BJ (cell line): ENCODE measurements at places on chromosomes 2 and 18.
A peak's percentile ranks its signal among the peaks of the same experiment; 100 is the strongest.

DNA sequence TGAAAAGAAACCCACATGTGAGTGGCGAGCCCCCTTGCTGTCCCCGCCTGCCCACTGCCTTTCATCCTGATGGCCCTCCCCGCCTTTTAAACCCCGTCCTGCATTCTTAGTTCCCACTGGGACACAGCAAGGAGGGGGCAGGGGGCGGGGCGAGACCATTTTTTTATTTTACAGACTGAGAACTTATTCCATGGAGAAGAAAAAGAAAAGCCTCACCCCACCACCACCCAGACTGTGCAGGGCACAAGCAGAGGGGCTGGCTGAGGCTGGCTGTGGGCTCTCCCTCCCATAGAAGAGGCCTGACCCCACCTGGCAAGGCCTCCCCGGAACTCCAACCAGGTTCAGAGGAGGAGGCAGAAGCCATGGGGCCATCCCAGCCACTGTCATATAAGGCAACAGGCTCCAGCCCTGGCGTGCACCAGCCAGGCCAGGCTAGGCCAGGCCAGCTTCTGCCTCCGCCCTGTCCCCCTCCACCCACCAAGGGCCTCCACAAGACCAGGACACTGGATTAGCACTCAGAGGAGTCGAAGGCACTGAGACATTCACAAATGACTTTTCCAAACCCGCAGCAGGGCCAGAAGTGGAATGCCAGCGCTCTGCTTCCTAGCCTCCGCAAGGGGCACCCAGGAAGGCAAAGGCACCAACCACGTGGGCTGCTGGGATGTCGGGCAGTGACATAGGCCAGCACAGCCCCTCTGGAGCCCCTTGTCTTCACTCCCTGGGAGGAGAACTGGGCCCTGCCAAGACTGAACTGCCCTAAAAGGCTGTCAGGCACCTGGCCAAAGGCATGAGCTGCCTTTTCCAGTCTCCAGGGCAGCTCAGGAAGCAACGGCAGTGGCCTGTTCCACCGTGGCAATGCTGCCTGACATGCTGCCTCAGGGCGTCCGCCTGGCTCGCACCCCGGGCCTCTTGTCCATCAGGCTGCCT lies 37.5 kb upstream of the SEMA4C start:
- DNase-seq = no peak

DNA sequence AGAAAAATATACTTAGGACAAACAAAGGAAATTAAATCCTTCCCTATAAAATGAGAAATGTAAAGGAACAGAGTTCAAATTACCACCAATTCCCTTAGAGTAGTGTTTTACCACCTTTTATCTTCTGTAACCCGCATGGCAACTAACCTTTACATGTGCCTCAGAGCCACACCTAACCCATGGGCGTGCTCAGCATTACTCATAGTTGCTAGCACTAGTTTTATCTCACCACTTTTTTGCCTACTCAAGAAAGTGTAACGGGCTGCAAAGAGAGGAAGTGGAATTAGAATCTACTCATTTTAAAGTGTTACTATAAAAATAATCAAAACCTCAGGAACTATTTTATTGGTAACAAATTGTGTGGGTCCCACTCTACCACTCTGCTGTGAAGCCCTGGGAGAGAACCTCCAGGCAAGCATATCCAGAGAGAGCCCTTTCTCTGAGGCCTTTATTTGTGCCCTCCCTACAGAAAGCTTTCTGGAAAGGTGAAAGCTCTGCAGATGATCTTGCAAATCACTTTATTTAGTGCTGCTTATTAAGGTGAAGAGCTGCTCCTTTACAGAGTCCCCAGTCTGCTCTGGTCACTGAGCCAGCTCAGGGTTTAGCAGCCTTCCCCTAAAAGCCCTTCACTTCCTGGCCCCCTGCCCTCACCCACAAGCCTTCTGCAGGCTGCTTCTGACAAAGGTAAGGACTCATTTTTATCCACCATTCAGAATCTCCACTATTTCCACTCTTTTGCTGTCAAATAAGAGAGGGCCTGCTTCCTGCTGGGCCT lies 98.8 kb downstream of the TRABD2A start:
- no peak for DNase-seq

GRCh38 chr18:7393080-7393479 lies 162.2 kb downstream of the LRRC30 start:
- no peak for DNase-seq

DNA sequence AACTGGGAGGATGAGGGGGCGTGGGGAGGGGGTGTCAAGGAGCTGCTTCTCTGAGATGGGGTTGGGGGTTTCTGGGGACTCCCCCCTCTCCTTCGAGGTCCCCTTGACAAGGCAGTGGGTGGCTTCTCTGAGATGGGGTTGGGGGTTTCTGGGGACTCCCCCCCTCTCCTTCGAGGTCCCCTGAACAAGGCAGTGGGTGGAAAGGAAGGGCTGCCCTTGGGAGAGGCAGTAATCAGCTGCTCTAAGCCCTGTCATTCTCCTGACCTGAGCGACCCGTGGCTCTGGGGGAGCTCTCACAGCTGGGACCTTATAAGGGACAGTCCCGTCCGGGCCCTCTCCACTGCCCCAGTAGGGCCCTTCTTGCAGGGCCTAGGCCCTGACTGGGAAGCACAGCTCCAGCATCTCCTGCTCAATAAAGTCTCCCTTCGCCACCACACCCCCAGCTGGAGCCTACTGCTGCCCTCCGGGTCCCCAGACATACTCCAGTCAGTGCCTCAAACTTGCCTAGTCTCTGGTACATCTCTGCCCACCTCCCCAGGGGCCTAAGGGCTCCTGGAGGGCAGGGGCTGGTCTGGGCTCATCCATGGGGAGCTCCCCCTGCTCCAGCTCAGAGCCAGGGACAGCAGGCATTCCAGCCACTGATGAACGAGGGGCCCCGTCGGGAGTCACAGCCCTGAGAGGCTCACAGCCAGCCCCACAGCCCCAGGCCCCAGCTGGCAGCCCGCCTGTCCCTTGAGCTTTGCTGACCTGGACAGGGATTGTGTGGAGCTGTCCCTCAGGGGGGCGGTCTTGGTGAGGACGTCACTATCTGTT lies 2.8 kb downstream of the GAREM2 start:
- no peak for DNase-seq

DNA sequence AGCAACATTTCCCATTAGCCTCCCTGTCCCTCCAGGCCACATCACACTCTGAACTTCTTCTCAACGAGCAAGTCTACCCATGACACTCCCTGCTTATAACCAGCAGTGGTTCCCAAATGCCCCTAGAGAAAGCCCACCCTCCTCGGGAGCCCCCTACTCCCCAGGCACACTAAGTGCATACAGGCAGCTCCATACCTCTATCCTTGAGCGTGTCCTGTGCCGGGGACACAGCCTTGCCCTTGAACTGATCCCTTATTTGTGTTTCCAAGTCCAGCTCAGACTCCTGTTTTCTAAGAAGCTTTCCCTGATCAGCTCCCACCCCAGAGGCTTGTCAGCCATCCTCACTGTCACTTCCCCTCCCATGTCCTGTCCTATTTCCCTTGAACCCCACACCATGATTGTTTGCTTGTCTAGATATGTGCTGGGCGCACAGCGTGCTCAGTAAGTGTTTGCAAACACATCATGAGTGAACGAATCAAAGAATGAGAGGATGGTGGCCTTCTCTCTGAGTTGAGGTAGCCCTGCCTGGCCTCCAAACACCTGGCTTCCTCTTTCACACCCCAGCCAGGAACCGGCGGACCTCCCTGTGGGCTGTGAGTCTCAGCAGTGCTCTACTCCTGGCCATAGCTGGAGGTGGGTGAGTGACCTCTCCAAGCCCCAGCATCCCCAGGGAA lies 2.1 kb downstream of the TEX51 start:
- no peak for DNase-seq

DNA sequence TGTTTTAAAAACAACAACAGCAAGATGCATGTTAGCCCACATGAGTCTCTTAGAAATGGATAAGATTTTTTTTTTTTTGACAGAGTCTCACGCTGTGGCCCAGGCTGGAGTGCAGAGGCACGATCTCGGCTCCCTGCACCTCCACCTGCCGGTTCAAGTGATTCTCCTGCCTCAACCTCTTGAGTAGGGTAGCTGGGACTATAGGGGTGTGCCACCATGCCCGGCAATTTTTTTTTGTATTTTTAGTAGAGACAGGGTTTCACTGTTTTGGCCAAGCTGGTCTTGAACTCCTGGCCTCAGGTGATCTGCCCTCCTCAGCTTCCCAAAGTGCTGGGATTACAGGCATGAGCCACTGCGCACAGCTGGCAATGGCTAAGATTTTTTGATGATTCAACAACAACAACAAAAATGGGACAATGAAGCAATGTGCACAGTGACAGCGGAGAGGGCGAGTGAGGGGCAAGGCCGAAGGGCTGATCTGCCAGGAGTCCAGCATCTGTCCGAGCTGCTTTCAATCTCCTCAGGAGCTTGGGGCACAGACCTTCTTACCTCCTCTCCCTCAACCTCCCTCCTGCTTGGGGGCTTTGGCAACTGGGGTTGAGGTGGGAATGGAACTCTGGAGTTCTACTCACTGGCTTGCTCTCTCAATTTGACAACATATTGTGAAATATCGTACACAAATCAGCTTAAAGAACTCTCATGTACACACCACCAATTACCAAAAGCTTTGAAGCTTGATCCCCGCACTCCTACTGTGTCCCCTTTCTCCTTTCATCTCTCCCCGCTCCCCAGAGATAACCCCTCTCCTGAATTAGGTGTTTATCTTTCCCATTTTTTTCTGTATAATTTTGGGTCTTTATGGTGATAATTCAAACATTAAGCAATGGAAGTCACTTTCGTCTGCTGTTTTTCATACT lies 3.4 kb downstream of the ABCG8 start:
- DNase-seq = no peak

DNA sequence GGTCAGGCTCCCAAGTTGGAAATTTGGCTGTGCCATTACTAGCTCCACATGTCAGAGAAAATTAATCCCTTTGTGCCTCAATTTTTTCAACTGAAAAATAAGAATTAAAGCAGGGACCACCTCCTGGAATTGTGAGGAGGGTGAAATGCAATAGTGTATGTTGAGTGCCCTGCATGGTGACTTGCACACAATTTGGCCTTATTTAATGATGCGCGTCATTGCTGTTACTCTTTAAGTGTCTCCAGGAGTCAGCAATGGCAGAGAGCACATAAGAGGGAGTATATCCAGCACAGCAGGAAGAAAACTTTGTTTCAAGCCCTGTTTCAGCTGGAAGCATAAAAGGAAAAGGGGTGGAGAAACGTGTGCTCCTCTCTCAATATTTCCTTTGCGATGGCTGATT lies 215.8 kb downstream of the ALK start:
- DNase-seq = no peak

GRCh38 chr2:10422732-10423399 lies 25.3 kb downstream of the ODC1 start:
- DNase-seq = no peak

- no peak for DNase-seq
Measured at GRCh38 chr2:102520801-102521200, 47.8 kb downstream of the SLC9A4 start.

GRCh38 chr18:3623769-3624545 lies 174.0 kb downstream of the TGIF1 start:
- peak; percentile 91 for DNase-seq

DNA sequence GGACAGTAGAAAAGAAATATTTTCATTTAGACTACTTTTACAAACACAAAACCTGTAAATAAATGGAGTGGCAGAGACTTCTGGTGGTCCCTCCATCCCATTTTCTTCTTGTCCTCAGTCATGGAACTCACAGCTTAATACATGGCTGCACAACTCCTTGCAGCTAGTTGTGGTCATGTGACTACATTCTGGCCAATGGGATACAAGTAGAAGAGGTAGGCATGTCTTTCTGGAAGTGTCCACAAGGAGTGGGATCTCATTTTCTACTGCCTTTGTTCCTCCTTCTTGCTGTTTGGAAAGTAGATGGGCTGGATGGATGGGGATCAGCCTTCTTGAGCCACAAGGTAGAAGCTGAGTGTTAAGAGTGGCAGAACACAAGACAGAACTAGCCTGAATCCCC lies 555.8 kb downstream of the SATB2 start:
- no peak for DNase-seq

- no peak for DNase-seq
Measured at GRCh38 chr2:109128616-109129355, at the start of gene SH3RF3. Gene SH3RF3 (plus strand): TSS chr2:109129205.

GRCh38 chr2:191738667-191739066 lies 60.7 kb downstream of the NABP1 start:
- no peak for DNase-seq

GRCh38 chr18:74050807-74051206 lies 96.8 kb downstream of the FBXO15 start:
- no peak for DNase-seq

- DNase-seq = no peak
Measured at GRCh38 chr2:238817891-238818290, 30.0 kb upstream of the TWIST2 start.

DNA sequence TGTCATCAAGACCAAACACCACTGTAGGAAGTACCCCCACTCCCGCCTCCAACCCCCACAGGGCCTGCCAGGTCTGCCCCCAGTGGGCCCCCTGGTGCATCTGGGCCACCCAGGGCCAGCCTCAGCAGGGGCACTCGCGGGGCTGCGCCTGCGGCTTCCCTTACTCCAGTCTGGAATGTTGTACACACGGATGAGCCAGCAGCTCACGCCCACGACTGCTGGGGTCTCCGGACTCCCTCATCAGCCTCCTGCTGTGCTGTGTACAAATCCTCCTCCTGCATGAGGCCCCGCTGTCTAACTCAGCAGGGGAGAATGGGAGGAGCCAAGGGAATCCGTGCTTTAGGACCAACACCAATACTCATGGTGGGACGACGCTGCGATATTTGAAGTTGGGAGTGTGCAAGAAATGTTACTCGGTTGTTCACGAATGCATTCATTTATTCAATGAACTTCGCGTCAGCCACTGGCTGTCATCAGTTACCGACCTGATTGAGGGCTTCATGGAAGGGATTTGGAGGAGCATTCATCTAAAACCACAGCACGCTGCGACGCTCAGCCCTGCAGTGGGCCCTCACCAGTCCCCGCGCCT lies 654 bp upstream of the ASB1 start:
- DNase-seq = no peak

DNA sequence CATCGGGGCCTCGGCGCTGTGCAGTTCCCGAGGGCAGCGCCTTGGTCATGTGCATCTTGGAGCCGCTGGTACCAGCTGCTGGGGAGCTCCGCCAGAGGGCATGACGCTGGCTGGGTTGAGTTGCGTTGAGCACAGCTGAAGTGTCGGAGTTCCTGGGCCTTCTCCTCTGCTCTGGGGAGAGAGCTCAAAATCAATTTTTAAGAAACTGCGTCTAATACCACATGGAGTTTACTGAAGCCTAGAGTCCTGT lies 48.7 kb downstream of the GREB1 start:
- DNase-seq = no peak

- DNase-seq = no peak
Measured at GRCh38 chr18:14768241-14768640, 20.3 kb downstream of the ANKRD30B start.

- no peak for DNase-seq
Measured at GRCh38 chr2:8671802-8672201, 10.1 kb upstream of the ID2 start.

GRCh38 chr18:58823412-58823811 lies 41.3 kb upstream of the ZNF532 start:
- DNase-seq = no peak

DNA sequence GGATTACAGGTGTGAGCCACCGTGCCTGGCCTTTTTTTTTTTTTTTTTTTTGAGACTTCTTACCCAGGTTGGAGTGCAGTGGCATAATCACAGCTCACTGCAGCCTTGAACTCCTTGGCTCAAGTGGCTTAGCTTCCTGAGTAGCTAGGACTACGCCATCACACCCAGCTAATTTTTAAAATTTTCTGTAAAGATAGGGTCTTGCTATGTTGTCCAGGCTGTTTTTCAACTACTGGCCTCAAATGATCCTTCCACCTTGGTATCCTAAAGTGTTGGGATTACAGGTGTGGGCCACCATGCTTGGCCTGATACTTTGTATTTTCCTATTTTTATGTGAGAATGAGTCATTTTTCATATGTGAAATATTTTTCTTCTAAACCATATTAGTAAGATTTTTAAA lies 13.7 kb downstream of the ELP2 start:
- no peak for DNase-seq

GRCh38 chr2:185785851-185786473 lies 47.4 kb downstream of the FSIP2 start:
- DNase-seq = no peak
